ENCODE measurements at places on chromosomes 4 and X. TPM values are rescaled to one million over a fixed set of nuclear protein-coding genes. Genes with fewer than 3 reads are reported as not detected.

ZMAT1 gene
- 7.5 TPM for total RNA-seq

PDZD4 gene
- 148 TPM for total RNA-seq

SSX2 gene
- total RNA-seq = not detected

PPEF2 gene
- total RNA-seq = not detected

SYNPO2 gene
- 2.3 TPM for total RNA-seq

TLR10 gene
- 2.5 TPM for total RNA-seq

METTL14 gene
- total RNA-seq = 20.7 TPM

DGKQ gene
- total RNA-seq = 6.7 TPM

XK gene
- total RNA-seq = 3.3 TPM

All from occipital lobe (tissue), 3 donors.